Frontal cortex (tissue), 4 donors: ENCODE measurements at places on chromosomes 16 and 17. TPM values are rescaled to one million over a fixed set of nuclear protein-coding genes. Genes with fewer than 3 reads are reported as not detected.

GRCh38 chr17:72665852-72666851 is 426.3 kb downstream of the SLC39A11 start:
- no peak for DNase-seq

- DNase-seq = no peak
Measured at GRCh38 chr16:63625126-63625525, 1496.7 kb downstream of the CDH11 start.

DNA sequence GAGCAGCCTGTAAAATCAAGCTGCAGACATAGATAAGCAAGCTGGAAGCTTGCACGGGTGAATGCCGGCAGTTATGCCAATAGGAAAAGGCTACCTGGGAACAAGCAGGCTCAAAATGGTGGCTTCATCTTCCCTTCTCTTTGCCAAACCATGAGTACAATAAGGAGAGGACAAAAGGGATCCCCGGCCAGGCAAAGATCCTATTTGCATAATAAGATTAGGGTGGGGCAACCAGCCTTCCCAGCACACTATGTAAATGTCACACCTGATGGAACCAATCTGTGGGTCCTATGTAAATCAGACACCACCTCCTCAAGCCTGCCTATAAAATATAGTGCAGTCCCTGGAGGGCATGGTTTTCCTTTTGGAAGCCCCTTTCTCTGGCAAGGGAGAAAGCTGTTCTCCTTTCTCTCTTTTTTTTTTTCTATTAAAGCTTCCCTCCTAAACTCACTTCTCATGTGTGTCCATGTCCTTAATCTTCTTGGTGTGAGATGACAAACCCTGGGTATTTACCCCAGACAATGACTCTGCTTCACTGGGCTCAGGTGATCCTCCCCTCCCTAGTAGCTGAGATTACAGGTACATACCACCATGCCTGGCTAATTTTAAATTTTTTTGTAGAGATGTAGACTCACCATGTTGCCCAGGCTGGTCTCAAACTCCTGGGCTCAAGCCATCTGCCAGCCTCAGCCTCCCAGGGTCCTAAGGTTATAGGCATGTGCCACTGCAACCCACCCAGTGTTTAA is 44.2 kb downstream of the PSMD12 start:
- DNase-seq = no peak

GRCh38 chr16:77295896-77296295 is 96.7 kb downstream of the SYCE1L start:
- no peak for DNase-seq

GRCh38 chr16:89367538-89367915 is 122.8 kb downstream of the ANKRD11 start:
- no peak for DNase-seq

DNA sequence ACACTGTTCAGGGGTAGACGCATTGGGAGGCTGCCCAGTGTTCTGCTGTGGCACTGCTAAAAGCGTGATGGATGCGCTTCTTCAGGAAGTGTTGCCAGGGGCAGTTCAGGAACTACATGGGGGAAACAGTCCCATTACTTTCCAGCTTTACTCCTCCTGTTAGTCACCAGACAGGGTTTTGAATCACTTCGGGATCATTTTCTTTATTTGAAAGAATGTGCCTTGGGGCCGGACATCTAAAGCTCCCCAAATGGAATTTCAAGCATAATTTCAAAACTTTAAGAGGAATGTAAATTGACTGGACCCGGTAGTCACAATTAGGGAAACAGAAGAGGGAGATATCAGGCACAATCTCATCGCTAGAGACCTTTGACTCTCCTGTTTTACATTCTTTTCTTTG is 1.3 kb upstream of the KRTAP2-1 start:
- no peak for DNase-seq

Gene IRX5
- 0.41 TPM for total RNA-seq

Gene KPNA2
- 39.5 TPM for total RNA-seq

Gene SLC5A11
- total RNA-seq = not detected
